ENCODE measurements at places on chromosomes 6 and 20. TPM values are rescaled to one million over a fixed set of nuclear protein-coding genes. Genes with fewer than 3 reads are reported as not detected.

FOXC1 gene
- 13.8 TPM for total RNA-seq

HTR1B gene
- total RNA-seq: 64.4 TPM

SOX18 gene
- 27.3 TPM for total RNA-seq

GNMT gene
- 0.21 TPM for total RNA-seq

EEF1A2 gene
- total RNA-seq: 0.32 TPM

SIRPB1 gene
- not detected for total RNA-seq

All from pulmonary artery endothelial cell (primary cell).